ENCODE measurements at places on chromosomes 7 and 10. TPM values are rescaled to one million over a fixed set of nuclear protein-coding genes. Genes with fewer than 3 reads are reported as not detected.

Gene WASL
- total RNA-seq: 40.3 TPM

Gene PLCE1
- total RNA-seq: 15.2 TPM

Gene PDE6C
- total RNA-seq: not detected

Gene AGR3
- total RNA-seq: 0.57 TPM

Gene ZNF488
- total RNA-seq: 18.1 TPM

Gene ASIC3
- 7.6 TPM for total RNA-seq

Gene GPR15LG
- not detected for total RNA-seq

Gene UBE2H
- total RNA-seq: 211 TPM

Gene CCL24
- total RNA-seq: not detected

Gene FAM204A
- total RNA-seq: 51.9 TPM

GRCh38 chr7:118629898-118630438, 405.5 kb downstream of the ANKRD7 start:
- DNase-seq: no peak

- no peak for DNase-seq
These were observed 94.2 kb upstream of the GPR26 start for GRCh38 chr10:123571978-123572377.

DNA sequence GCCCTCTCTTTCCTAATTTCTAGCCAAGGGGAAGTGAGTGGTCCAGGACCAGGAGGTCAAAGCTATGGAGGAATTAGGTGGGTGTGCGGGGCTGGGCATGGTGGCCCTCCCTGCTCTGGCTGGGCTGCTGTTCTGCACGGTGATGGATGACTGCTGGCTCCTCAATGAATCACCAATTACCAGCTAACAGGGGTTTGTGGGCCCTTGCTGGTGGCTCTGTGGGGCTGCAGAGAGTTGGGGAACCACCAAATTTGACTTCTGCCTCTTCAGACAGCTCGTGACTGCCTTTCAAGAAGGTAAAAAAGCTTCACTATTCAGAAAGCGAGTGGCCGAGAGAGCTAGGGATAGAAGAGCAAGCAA, 35.0 kb upstream of the HABP2 start:
- DNase-seq: no peak

GRCh38 chr10:70198696-70199466, 28.6 kb upstream of the SAR1A start:
- DNase-seq: no peak

- DNase-seq: no peak
These were observed 20.2 kb downstream of the CREB3L2 start for GRCh38 chr7:137981668-137982067.

- DNase-seq: no peak
These were observed 51.2 kb upstream of the PALS2 start for GRCh38 chr7:24521917-24522623.

- DNase-seq: no peak
These were observed 76.1 kb upstream of the HDAC9 start for GRCh38 chr7:18419456-18419855.

DNA sequence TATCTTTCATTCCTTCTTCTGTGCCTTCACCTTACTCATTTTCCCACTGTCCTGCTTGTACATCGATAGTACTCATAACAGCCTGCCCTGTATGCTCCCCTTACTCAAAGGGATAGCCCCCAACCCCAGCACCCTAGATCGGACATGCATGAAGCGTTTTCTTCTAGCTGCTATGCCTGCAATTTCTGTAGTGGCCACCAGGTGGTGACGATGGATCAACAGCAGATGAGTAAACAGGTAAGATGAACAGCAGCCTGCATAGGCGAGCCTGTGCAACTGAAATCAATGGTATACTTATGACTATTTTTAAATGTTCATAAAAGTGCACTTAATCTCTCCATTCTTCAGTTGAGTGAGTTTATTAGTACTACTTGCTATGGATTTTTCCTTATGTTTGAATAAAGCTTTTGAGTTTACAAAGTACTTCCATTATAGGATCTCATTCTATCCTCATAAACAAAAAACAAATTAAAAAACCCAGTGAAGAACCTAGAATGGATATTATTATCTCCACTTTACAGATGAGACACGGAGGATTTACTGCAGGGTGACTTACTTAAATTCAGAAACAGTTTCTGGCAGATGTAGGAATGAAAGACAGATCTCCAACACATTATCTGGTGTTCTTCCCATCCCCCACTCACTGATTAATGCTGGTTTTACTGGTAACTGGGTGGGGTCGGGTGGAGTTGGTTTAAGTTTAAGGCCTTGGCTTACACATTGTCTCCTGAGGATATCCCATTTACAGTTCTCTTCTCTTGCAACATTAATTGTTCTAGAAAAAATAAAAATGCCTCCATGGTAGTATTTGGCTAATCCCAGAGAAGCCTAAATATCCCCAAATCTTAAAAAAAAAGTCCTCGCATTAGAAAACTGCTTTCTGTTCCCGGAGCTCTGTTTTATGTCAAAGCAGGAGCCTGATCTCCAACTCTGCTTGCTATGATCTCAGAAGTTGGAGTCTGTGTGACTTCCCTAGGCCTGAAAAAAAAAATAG, 222.1 kb downstream of the GLI3 start:
- peak; percentile 15 for DNase-seq

- DNase-seq: no peak
These were observed 96.4 kb downstream of the CHST15 start for GRCh38 chr10:123997013-123997412.

GRCh38 chr10:98886686-98887085, 349.0 kb downstream of the HPSE2 start:
- DNase-seq: no peak

GRCh38 chr7:138513344-138513871, 53.3 kb downstream of the TRIM24 start:
- no peak for DNase-seq

All from PC-9 (cell line).